ENCODE measurements at places on chromosomes 2 and 18.
A peak's percentile ranks its signal among the peaks of the same experiment; 100 is the strongest.

DNA sequence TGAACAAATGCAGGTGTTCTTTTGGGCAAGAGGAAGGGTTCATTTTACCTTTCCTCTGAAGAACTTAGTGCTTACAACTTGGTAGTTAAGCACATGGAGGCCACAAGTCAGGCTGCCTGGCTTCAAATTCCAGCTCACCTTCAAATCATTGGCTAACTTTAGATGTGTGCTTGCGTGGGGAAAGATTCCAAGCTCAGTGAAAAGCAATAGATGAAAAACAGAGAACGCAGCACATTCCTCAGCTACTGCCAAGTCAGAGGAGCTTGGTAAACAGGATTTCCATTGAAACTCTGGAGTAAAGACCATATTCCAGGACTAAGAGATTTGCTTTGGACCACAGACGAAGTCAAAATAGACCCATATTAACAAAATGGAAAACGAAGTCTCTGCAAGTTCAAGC, 96.3 kb upstream of the ASB18 start:
- no peak for DNase-seq
- H3K27me3 ChIP-seq: no peaks in the 10 kb centered on the region
- H3K36me3 ChIP-seq: no peaks in the 10 kb centered on the region
- H3K4me1 ChIP-seq: no peaks in the 10 kb centered on the region

DNA sequence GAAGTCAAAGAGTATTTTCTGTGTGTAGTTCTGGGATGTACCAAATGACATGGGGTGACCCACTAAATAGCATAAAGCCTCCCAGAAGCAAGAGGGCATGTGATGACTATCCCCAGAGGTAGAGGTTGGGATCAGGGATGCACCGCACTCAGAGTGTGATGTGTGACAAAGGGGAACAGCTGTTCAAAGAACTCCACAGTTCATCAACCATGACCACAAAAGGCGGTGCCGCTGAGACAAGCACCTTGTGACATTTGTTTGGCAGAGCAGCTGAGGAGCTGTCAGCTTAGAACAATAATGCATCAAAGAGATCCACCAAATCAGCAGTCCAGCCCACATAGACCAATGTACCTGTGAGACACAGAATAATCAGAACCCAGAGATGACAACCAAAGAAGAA, 81.3 kb downstream of the VWC2L start:
- H3K4me3 ChIP-seq: no peak overlapping the region
- no peak for DNase-seq
- H3K4me1 ChIP-seq: no peaks in the 10 kb centered on the region

DNA sequence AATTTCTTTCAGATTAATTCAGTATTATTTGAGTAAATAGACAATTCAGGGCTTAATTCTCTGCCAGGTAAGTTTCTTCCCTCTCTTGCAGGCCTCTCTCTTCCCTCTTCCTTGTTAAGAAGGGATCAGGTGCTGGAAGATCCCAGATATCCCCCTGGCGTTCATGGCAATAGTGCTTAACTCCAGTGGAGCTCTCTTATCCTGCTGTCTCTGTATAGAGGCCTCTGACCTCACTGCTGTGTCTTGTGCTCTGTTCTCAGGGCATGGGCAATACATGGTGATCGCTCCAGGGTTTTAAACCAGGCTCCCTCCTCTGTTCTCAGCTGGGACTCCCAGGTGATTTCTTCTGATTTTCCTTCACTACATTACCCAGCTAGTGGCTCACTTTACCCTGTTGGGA, 226.8 kb downstream of the MC4R start:
- no peaks in the 10 kb centered on the region for H3K27me3 ChIP-seq
- no peak overlapping the region for H3K27ac ChIP-seq
- no peak for DNase-seq
- H3K36me3 ChIP-seq: no peaks in the 10 kb centered on the region
- H3K4me3 ChIP-seq: no peak overlapping the region
- peaks cover 4% of the 10 kb centered on the region for H3K4me1 ChIP-seq

DNA sequence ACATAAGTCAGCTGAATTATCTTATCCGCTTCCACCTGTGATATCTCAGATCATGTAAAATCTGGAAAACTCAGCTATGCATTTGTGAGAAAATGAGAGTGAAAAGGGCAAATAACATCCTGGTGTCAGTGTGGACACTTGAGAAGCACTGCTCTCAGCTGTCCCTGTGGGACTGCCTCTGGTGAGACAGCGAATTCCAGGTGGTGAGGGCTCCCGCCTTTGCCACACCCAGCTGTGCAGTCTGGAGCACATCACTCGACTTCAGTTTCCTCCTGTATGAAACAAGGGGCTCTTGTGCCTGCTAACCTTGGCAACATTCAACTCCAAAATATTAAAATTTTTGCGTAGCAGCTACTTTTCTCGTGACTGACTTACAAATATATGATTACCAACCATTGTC, 194.9 kb upstream of the BOD1L2 start:
- no peaks in the 10 kb centered on the region for H3K27me3 ChIP-seq
- no peak for DNase-seq
- H3K36me3 ChIP-seq: no peaks in the 10 kb centered on the region
- no peaks in the 10 kb centered on the region for H3K4me1 ChIP-seq

DNA sequence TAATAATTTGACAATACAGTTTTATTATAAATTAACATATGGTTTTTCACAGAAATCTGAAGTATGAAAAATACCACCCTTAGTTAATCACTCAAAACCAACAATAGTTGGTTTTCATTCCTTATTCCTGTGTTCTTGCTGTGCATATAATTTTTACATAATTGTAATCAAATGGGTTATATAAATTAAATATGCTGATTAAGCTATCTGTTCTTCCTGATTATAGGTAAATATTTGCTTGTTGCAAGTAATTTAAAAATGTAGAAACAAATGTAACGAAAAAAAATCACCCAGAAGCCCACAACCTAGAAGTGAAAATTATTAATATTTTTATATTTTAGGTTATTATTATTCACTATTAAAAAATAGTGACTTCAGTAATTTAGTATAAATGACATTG, 98.3 kb downstream of the ZNF804A start:
- H3K27me3 ChIP-seq: no peaks in the 10 kb centered on the region
- no peak overlapping the region for H3K27ac ChIP-seq
- H3K36me3 ChIP-seq: no peaks in the 10 kb centered on the region
- H3K4me1 ChIP-seq: no peaks in the 10 kb centered on the region
- no peak for DNase-seq

GRCh38 chr18:48408727-48409590, at the start of gene ZBTB7C:
Gene ZBTB7C, minus strand, starts transcription at chr18:48409383.
- DNase-seq: peak; percentile 46
- no peaks in the 10 kb centered on the region for H3K36me3 ChIP-seq
- H3K27me3 ChIP-seq: peaks cover 6% of the 10 kb centered on the region
- H3K27ac ChIP-seq: peak within 1 kb of the TSS; percentile 76
- H3K4me1 ChIP-seq: peaks cover 26% of the 10 kb centered on the region

DNA sequence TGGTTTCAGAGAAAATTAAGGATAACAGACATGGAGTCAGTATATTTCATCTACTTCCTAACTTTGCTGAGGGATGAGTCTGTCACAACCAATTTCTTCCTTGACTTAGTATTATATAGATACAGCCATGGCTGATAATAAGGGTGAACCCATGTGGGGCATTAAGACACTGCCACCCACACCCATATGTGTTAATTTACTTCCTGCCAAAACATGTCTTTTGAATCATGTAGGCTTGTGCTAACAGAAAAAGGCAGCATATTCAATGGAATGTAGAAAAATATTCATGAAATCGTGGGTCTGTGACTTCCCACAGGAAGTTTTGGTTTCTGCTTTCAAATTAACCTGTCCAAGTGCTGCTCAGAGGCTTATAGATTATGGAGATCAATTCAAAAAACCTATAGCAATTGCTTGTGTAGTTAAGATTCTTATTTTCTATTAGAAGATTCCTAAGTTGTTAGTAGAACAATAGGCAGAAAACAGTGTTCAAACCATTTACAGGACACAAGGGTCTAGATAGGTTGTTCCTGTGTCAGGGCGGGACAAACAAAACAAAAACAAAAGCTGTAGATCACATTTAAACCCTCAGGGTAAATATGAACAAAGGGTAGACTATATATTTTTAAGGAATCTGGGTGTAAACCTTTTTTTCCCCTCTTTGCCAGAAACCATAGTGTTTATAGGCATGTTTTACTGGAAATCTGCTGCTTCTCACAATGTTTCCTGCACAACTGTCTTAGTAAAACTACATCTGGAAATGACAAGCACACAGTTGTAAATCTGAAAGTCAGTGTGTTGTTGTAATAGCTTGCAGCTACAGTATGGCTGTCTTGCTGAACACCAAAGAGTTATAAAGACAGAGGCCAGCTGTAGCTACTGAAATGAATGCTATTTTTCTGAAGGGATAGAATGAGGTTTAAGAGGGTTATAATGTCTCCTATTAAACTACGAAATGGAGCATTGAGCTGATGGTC, 691.2 kb downstream of the EPHA4 start:
- DNase-seq: no peak
- no peaks in the 10 kb centered on the region for H3K36me3 ChIP-seq
- H3K27ac ChIP-seq: no peak overlapping the region
- H3K4me1 ChIP-seq: no peaks in the 10 kb centered on the region
- no peak overlapping the region for H3K4me3 ChIP-seq
- H3K27me3 ChIP-seq: no peaks in the 10 kb centered on the region

- no peak overlapping the region for H3K4me3 ChIP-seq
- H3K36me3 ChIP-seq: no peaks in the 10 kb centered on the region
- DNase-seq: no peak
- H3K4me1 ChIP-seq: peaks cover 4% of the 10 kb centered on the region
- no peaks in the 10 kb centered on the region for H3K27me3 ChIP-seq
Measured at GRCh38 chr18:57466745-57467409, 31.7 kb downstream of the ONECUT2 start.

DNA sequence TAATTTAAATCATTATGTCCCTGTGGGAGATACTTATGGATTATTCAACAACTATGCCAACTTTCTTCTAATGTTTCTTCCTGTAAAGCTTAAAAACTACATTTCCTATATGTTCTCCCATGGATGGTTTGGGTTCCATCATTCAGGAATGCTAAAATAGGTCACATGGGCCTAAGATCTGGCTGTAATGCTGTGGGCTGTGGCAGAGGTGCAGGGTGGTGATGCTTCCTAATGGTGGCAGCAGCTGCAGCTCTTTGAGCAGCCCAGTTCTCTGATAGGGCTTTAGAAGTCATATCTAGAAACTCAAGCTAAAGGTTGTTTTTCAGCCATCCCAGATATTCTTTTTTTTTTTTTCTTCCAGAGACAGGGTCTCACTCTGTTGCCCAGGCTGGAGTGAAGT, 266.1 kb downstream of the ZNF385B start:
- H3K36me3 ChIP-seq: no peaks in the 10 kb centered on the region
- H3K27me3 ChIP-seq: no peaks in the 10 kb centered on the region
- H3K4me1 ChIP-seq: no peaks in the 10 kb centered on the region
- DNase-seq: no peak
- H3K4me3 ChIP-seq: no peak overlapping the region
- H3K27ac ChIP-seq: no peak overlapping the region
